ENCODE measurements at places on chromosomes 3 and 15.

GRCh38 chr3:168322941-168323340, 227.2 kb upstream of the GOLIM4 start:
- DNase-seq, result no peak

DNA sequence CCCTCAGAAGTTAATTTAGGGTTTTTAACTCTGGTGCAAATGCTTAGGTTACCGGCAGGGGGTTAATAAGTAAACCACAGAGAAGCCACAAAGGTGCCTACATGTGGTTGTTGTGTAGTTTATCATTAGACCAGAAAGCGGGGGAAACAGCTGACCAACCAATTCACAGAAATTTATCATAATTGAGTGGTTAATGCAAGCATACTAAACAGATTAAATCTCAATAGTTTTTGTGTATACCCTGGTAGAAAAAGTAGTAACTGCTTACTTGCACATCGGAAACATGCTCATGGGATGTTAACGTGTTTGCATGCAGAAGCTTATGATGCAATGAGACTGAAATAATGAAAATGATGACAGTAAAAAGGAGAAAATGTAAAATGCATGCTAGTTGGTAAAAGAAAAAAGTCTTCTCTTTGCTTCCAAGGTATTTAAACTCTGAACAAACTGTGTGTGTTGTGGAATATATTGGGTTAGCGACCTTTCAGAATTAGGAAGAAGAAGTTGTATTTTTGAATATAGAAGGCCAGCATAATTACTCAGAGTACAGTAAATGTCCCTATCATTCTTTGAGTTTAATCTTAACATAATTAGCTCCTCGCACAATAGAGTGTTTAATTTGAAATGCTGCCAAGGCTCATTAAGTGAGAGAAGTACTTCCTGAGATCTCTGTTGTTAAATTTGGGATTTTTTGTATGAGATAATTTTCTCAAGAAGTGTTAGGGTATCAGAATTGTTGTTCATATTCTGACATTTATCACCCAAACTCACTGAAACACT, 316.2 kb downstream of the PTPRG start:
- DNase-seq, result no peak

DNA sequence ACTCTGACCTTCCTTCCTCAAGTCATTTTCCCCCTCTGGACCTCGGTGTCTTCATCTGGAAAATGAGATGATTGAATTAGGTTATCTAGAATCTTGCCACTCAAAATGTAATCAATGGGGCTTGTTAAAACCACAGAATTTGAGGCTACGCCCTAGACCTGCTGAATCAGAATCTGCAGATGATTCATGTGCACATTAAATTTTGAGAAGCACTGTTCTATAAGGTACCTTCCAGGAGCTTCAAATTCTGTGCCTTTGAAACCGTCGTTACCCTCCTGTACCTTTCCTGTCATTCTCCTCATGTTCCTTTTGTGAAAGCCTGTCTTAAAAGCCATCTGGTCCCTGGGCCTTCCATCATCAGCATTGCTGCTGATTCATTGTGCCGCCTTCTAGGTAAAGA, 172.4 kb upstream of the TOPAZ1 start:
- DNase-seq, result no peak

- no peak for DNase-seq
Observed at GRCh38 chr3:7205535-7205934, 344.6 kb downstream of the GRM7 start.

DNA sequence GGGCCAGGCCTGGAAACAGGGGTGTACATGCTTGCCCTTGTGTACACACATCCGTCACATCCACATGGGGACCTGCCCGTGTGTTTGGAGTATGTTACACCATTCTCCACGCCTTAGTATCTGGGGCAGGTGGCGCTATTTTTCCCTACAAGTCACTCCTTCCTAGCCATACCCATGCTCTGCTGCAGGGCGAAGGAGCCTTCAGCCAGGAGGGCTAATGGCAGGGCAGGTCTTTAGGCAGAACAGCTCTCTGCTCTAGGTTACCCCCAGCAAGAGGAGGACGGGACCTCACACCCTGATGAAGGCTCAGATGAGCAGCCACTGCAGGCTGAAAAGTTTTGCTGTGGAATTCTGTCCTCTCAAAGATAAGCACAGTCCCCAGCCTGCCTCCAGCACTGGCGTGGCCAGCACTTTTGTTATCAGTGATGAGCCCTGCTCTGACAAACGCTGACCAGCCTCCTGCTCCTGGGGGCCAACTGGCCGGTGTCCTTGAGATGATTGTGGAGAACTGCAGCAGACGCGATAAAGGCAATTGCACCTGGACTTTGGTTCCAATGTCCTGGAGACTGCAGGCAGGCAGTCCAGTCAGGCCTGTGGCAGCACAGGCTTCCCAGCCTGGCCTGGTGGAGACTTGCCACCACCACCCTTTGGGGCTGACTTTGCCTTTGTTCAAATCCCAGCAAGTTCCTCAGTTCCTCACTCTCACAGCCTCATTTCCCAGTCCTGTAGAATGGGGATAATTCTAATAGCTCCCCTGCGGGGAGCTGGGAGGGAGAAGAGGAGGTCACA, 19.8 kb upstream of the PIGZ start:
- DNase-seq, result peak; percentile 58

DNA sequence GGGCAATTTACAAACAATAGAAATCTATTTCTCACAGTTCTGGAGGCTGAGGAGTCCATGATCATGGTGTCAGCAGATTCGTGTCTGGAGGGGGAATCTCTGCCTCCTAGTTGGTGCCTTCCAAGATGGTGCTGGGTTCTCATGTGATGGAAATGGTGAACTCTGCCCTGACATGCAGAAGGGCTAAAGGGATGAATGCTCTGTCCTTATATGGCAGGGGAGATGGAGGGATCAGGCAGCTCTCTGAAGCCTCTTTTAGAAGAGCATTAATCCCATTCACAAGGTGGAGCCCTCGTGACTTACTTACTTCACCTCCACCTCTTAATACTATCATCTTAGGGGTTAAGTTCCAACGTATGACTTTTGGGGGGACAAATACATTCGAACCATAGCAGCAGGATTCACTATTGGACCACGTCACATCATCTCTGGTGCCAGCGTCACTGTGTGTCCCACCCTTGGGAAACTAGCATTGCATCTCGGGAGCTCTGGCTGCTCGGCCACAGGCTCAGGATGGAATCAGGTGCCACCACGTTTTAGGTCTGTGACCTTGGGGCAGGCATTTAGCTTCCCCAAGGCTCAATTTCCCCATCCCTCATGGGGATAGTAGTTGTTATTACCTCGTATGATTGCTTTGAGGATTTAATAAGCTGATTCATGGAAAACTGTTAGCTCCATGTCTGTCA, 53.0 kb downstream of the SV2B start:
- DNase-seq, result no peak

- no peak for DNase-seq
Observed at GRCh38 chr15:48031466-48031865, 89.3 kb upstream of the SLC24A5 start.

- DNase-seq, result no peak
Observed at GRCh38 chr3:26145769-26146168, 355.9 kb downstream of the OXSM start.

GRCh38 chr3:170631755-170632488, 46.0 kb upstream of the SLC7A14 start:
- no peak for DNase-seq

DNA sequence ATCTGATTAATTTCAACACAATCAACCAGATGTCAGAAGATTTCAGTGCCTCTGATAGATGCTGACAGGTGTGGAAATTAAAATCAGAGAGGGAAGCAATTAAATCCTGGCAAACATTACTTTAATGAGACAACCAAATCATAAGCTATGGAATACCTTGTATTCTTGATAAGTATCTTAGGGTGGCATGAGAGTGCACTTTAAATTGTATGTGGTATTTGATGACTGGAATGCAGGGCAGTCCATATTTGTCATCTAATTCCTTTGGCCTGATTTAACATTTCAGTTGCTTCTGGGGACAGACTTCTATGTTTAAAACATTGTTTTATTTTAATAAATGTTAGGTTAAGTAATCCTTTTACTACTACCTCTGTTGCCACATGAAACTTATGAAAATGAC, 184.1 kb downstream of the LPP start:
- DNase-seq, result no peak

DNA sequence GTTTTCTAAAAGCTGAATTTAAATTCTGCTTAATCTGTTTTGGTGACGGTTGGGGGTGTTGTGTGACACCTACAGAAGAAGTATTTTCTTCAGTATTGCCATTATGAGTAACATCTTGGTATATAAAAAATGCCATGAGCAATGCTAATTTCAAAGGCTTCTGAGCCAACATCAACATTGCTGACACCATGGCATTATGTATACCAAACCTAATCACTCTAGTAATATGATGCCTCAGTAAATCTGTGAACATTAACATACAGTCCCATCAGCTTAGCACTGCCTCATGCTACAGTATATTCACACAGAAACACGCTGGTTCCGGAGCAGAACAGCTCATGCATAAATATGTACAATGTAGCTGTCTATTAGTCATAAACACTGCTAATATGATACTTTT, 75.8 kb downstream of the ZPLD1 start:
- DNase-seq, result no peak

GRCh38 chr15:40737048-40737447, 18.0 kb downstream of the RMDN3 start:
- no peak for DNase-seq

DNA sequence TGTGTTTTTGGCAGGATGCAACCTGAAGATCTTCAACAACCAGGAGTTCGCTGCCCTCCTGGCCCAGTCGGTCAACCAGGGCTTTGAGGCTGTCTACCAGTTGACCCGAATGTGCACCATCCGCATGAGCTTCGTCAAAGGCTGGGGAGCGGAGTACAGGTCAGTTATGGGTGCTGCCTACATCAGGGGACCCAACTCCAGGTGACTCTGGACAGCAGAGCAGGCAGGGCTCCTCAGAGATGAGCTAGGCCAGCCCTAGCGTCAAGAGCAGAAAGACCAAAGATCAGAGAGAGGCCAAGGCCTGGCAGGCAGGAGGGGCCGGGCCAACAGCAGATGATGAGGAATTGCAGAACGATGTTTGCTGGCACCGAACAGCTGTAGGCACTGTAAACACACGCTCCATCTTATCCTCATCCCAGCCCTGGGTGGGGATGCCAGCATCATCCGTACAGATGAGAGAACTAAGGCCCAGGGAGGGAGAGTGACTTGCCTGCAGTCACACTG, 67.1 kb downstream of the AAGAB start:
- DNase-seq, result no peak

GRCh38 chr3:111864821-111865656, 6.0 kb downstream of the PHLDB2 start:
- DNase-seq, result no peak

DNA sequence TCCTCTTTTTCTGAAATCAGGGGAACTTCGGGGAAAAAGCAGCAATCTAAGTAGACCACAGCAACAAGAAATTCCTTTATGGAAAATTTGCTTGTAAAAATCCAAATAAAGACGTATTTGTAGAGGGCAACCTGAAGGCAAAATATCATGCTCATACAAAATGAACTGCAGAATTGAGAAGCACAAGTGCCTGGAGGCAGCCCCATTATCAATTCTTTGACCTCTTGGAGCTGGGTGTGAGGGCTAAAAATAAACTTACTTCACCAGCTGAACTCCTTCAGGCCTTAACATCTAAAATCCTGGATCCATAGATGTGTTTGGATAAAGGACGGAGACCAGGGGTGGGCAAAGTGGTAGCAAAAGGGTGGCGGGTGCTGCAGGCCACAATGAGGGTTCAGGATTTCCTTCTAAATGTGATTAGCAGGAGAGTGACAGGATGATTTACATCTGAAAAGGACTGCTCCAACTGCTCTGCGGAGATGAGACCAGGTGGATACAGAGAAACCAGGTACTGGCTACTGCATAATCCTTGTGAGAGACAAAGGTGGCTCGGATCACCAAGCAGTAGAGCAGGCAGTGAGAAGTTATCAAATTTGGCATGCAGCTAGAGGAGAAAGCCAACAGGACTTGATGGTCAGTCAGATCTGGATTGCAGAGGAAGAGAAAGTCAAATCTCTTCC, 81.7 kb upstream of the TJP1 start:
- peak; percentile 50 for DNase-seq

GRCh38 chr3:178295292-178295912, 240.8 kb upstream of the KCNMB2 start:
- DNase-seq, result no peak

DNA sequence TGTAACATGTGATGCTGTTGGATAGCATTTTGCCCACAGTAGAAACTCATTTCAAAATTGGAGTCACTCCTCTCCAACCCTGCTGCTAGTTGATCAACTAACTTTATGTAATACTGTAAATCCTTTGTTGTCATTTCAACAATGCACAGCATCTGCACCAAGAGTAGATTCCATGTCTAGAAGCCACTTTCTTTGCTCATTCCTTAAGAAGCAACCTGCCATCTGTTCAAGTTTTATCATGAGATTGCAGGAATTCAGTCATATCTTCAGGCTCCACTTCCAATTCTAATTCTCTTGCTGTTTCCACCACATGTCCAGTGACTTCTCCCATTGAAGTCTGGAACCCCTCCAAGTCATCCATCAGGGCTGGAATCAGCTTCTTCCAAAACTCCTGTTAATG, 42.9 kb downstream of the AKAP13 start:
- no peak for DNase-seq

DNA sequence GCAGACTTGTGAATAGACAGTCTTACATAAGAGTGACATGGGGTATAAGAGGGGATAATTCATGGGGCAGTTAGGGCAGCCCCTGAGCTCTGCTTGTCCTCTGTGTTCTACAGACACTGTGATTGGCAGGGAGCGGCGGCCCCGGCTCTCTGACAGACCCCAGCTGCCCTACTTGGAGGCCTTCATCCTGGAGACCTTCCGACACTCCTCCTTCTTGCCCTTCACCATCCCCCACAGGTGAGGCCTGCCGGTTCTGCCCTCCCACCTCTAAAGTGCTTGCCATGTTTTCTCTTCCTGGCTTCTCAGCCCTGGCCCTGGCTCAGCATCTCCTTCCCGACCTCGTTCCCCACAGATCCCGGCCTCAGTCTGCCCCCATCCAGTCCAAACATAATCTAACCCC, 3.4 kb downstream of the CYP1A2 start:
- DNase-seq, result no peak

GRCh38 chr3:9791790-9792404, 376 bp downstream of the TADA3 start:
- DNase-seq, result no peak

- DNase-seq, result peak; percentile 56
Observed at GRCh38 chr3:127209840-127210653, 17.1 kb downstream of the PRR23E start.

DNA sequence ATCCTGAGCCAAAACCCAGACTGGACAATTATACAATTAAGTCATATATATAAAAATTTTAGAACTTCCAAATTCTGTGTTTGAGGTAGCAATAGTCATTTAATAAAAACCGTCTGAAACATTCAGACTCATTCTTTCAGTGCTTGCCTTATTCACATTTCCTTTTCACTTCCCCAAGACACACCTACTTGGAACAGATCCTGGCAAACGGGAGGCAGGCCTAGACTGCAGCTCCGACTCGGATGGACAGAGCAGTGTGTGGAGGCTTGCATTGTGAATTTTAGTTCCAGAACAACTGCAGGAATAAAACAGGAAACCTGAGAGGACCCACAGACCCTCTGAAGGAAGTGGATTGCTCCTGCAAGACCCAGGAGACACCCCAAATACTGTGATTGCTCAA, 341.4 kb downstream of the CNTN3 start:
- DNase-seq, result no peak
